ENCODE measurements at places on chromosomes 6 and 20.
A peak's percentile ranks its signal among the peaks of the same experiment; 100 is the strongest.

GRCh38 chr6:137044366-137045221 is at the start of gene IL20RA:
TSS of gene IL20RA (minus strand) at chr6:137044965. CDS start at chr6:137044728, 237 bp downstream.
- DNase-seq = no peak

GRCh38 chr20:56723331-56723730 is 94.2 kb downstream of the TFAP2C start:
- DNase-seq = no peak

GRCh38 chr6:3138341-3138740 is 19.0 kb downstream of the TUBB2A start:
- no peak for DNase-seq

- no peak for DNase-seq
These were observed 16.2 kb upstream of the SNX9 start for GRCh38 chr6:157806856-157807215.

DNA sequence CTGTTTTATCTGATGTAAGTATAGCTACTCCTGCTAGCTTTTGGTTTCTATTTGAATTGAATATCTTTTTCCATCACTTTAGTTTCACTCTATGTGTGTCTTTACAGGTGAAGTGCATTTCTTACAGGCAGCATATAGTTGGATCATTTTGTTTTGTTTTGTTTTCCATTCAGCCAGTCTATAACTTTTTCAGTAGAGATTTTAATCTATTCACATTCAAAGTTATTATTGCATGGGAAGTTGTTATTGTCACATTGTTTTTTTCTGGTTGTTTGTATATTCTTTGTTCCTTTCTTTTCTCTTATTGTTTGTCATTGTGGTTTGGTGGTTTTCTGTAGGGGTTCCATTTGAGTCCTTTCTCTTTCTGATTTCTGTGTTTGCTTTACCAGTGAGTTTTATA is 151.2 kb downstream of the PDE10A start:
- DNase-seq = no peak

DNA sequence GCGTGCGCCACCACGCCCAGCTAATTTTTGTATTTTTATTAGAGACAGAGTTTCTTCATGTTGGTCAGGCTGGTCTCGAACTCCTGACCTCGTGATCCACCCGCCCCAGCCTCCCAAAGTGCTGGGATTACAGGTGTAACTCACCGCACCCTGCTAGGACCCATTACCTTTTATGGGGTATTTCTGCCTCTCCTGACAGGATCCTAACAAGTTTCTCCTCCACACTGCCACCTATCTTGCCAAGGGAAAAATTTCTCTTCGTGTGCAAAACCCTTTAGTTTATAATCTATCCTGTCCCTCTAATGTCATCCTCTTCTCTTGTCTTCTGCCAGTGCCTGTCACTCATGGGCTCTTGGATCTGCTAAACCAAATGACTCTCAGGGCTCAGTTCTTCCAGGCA is 1.9 kb downstream of the STMND1 start:
- no peak for DNase-seq

GRCh38 chr6:170047823-170048222 is 243.1 kb downstream of the DLL1 start:
- DNase-seq = no peak

GRCh38 chr6:113289166-113289565 is 568.0 kb upstream of the MARCKS start:
- DNase-seq = no peak

- DNase-seq = no peak
These were observed 38.5 kb upstream of the GCLC start for GRCh38 chr6:53583451-53583850.

GRCh38 chr20:49948178-49948577 is 12.0 kb downstream of the RNF114 start:
- DNase-seq = no peak

DNA sequence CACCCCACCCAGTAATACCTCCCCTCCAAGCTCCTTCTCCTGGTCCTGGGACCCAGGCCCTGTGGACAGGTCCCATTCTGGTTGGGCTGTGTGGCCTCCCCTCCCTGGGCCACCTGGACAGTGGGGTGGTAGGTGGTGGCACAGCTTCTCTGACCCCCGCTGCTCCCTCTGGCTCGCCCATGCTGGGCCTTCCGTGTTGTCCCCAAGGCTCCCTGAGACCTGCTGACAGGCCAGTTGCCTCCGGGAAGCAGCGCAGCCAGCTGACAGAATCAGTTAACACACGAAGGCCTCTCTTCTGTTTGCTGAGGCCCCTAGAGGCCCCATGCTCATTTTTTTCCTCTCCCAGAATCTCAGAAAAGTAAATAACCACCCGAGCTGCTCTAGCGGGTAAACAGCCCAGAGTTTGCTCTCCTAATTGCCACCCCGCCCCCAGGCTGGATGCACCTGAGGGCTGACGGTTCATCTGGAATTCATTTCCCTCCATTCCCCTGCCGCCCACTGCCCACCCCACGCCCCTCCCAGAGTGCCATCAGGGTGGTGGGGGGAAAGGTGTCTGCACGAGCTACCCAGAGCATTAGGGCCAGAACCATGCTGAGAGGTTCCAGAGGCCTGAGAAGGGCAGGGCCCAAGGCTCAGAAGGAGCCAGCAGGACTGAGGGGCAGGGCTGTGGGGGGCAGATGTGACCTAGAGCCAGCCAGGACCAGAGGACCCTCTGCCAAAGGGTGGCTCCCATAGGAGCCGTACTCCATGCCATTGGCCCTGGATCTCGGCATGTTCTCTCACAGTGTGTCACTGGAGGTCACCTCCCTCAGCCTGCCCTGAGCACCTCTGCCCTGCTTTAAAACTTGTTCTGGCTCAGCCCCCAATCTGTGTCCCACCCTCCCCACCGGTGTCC is 157.5 kb downstream of the GRM4 start:
- no peak for DNase-seq

- DNase-seq = no peak
These were observed 5.3 kb downstream of the HLA-B start for GRCh38 chr6:31351401-31352309.

- DNase-seq = no peak
These were observed 43.0 kb downstream of the CFAP61 start for GRCh38 chr20:20095114-20095872.

DNA sequence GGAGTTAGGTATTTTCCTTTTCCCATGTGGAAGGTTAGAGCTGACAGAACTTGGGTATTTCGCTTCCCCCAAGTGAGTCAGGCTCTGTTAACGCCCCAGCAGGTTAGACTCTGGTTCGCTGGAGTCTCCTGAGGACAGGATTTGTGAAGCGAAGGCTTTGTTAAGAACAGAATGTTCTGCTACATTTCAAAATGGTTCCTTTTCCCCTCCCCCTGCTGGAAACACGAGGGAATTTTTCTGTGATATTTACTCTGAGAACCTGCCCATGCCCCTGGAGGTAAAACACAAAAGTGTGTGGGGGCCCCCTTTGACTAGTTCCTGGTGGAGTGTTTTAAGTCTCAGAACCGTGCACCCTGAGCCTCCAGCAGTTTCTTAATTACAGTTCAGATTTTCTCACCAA is 731.4 kb upstream of the CITED2 start:
- peak; percentile 18 for DNase-seq

- no peak for DNase-seq
These were observed 131.6 kb downstream of the UTRN start for GRCh38 chr6:144416773-144417172.

- DNase-seq = no peak
These were observed 65.9 kb downstream of the CRYBG1 start for GRCh38 chr6:106426250-106426970.

- DNase-seq = peak; percentile 82
These were observed 122.6 kb upstream of the MCHR2 start for GRCh38 chr6:100116411-100117194.

DNA sequence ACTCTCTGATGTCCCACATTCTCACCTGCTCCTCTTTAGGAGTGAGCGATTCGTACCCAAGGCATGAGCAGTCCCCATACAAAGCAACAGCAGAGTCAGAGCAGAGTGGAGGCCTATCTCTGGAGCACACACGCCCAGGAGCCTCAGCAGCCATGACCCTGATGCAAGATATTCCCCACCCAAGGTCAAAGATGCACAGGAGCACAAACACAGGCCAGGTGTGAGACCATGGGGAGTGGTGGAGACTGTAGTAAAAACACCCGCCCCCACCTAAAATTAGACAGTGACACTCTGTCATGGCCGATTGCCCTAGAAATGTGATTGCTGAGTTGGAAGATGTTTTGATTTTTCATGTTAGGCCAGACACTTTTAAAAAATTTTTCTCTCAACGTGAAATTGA is 21.4 kb downstream of the RRBP1 start:
- DNase-seq = no peak

DNA sequence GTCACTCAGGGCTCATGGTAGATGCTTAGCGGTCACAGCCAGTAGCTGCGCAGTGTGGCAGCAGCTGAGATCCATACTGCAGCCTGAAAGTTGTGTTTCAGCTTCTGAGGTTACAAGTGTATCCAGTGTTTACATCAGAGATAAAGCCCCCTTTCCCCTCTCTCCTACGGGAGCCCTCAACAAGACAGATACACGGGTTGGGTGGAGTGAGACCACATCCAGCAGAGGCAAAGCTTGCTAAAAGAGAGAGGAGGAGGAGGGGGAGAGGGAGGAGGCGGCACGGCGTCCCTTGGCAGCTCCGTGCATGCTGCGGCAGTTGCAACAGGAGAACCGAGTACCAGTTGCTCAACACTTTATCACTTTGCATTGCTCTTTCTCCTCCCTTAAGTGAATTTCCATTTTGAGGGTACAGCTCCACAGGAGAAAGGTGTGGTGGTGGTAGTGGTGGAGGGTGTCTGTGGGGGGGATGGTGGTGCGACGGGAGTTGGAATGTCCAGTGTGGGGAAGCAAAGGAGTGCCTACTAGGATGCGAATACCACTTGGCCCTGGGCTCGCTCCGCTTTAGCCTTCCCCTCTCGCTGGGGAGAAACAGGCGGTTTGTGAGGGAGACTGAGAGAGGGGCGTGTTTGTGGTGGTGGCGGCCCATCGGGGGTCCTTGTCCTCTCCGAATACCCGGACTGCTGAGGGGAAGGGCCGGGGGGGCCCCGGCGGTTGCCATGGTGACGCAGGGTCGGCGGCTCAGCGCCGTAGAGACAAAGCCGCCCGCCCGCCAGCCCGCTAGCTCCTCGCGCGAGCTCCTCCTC is 405 bp upstream of the RNF182 start:
- DNase-seq = peak; percentile 68

GRCh38 chr6:28011722-28012121 is 54.7 kb downstream of the OR2B6 start:
- no peak for DNase-seq

- peak; percentile 54 for DNase-seq
These were observed 35.0 kb upstream of the DSE start for GRCh38 chr6:116335612-116336215.

DNA sequence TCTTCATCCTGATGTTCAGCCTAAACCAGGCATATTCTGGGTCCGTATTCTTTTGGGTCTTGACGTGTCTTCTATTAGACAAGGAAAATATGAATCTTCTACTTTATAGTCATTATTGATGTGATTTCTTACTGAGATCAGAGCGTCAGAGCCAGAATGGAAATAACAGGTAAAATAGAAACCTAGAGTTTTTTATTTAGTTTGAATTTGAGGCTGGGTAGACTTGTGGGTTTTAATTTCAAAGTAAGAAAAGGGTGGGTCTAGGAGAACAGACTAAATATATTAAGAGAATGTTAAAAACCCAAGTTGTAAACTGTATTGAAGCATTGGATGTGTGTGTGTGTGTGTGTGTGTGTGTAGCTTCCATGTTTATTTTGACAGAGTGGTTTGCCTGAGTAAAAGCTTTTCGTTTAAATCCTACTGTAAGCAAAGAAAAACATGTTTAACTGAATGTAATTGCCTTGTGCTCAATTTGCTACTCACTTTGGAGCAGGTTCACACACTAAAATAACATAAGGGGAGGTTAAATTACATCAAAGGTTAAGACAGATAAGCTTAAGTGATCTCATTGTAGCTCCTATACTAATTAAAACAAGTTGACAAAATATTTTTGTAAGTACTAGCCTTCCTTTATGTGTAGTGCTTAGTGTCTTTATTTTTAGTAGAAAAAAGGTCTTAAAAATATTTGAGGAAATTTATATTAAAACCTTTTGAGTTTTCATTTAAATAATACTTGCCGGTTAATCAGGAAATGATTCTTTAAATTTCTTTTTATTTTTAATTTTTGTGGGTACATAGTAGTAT is 17.4 kb downstream of the HECA start:
- DNase-seq = no peak

DNA sequence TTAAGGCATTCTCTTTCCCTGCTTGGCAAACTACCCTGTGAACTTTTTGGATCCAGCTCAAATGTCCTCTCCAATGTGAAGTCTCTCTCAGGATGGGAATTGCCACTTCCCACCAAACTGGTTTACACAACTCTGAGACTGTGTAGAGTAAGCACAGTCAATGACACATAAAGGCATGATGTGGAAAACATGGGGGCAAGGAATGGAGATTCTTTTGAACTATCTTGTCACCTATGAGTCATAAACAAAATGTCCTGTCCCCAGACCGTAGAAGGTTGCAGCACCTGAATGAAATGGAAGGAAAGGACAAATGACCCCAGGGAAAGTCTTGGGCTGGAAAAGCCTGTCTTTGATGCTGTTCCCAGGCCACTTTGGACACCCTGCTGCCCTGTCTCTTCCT is 11.0 kb upstream of the KIF13A start:
- no peak for DNase-seq

GRCh38 chr6:5522147-5522546 is 260.8 kb downstream of the FARS2 start:
- no peak for DNase-seq

GRCh38 chr20:61119273-61119672 is 132.8 kb upstream of the CDH4 start:
- no peak for DNase-seq

- peak; percentile 85 for DNase-seq
These were observed 36.1 kb downstream of the DSE start for GRCh38 chr6:116406678-116407345.

DNA sequence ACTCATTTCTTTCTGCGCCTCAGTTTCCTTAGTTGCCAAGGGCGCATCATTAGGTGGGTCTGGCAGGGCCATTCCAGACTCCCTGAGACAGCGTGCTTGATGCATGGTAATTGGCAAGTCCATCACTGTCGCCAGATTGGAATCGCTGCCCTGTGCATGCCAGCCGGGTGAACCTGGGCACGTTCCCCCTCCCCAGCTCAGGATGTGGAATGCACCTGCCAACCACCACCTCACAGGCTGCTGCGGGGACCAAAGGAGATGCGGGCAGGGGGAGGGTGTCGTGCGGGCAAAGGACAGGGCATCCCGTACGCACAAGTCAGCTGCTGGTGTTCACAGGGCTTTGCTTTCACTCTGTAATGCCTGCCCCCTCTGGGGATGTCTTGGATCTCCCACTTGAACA is 36.4 kb upstream of the PMEPA1 start:
- DNase-seq = no peak

- peak; percentile 68 for DNase-seq
These were observed 190.3 kb upstream of the TAB2 start for GRCh38 chr6:149127212-149127611.

DNA sequence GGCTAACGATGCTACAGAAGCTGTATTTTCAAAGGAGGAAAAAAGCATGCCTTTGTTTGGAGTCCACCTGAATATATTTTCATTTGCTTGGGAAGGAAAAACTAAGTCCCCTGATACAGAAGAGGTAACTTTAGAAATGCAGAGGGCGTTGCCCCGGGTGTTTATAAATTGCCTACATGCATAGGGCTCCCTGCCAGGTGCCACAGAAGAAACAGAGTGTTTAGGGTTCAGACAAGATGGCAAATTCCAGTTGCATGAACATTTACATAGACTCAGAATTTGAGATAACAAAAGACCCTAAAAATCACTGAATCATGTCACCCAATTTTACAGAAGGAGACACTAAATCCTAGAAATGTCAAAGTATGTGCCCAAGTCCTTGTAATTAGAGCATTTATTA is 19.9 kb downstream of the RIN2 start:
- DNase-seq = no peak

GRCh38 chr6:42429042-42429585 is 22.6 kb downstream of the TRERF1 start:
- no peak for DNase-seq
